Stimulated activated CD4-positive, alpha-beta T cell treated with anti-CD3 and anti-CD28 coated beads, Interleukin-1b, Interleukin-23, amount 100 ng/mL, for 48 hours (primary cell): ENCODE measurements at places on chromosomes 7 and 10.

DNA sequence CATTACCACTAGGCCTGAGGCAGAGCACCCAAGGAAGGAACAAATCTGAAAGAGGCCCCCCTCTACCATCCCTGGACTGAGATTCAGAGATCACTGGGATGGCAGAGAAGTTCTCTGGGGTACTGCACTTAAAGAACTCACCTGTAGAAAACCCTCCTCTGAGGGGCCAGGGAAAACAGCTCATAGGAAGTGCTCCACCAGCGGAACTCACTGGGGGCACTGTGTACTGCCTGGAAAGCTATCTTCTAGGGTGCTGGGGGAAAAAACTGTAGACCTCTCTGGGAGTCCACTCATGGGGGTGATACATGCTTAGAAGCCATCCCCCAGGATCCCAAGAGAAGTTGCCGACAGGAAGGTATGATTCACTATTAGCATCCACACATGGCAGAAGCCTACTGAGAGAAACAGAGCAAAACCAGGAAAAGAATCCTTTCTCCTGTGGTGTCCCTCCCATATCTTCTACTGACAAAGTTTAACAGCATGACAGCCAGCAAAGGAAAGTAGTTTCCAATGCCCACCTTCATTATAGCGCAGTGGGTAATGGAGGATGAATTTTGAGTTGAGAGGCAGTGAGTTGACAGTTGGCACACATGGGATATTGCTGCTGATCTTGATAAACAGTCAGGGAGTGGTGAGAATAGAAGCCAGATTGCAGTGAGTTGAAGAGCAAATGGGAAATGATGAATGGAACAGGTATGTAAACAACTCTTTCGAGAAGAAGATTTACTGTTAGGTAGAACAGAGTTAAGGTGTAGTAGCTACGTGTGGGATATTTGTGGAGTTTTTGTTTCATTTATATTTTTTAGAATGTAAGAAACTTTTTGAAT is 20.9 kb downstream of the ANKIB1 start:
- DNase-seq: no peak

GRCh38 chr7:103149808-103150180 is 895 bp upstream of the NAPEPLD start:
- no peak for DNase-seq

- DNase-seq: no peak
Measured at GRCh38 chr7:147658392-147658967, 932.1 kb upstream of the C7orf33 start.

- DNase-seq: no peak
Measured at GRCh38 chr7:41709621-41710020, 6.7 kb upstream of the INHBA start.

DNA sequence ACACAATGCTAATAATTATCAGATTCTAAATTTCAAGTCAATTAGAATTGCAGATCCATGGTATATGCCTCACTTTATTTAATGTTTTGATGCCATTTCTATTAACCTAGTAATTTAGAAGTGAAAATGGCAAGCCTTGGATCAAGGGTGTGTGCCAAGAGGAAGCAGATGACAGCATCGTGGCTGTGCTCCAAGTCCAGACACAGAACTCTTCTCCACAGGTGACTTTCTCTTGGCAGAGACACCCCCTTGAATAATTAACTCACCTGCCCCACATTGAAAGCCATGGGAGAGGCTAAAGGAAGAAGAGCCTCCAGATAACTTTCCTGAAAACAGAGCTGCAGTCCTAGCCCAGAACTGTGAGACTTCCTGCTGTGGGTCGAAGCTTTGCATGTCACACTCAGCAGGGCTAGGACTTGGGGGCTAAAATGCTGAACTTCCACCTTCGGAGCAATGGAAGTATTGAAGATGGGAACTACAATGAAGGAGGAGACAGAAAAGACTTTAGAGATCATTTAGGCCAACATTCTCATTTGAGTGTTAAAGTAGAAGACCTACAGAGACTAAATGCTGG is 996 bp upstream of the C10orf90 start:
- DNase-seq: no peak

GRCh38 chr7:5388905-5389433 is 34.7 kb downstream of the TNRC18 start:
- no peak for DNase-seq

GRCh38 chr7:12297283-12298108 is 86.4 kb downstream of the TMEM106B start:
- DNase-seq: no peak

DNA sequence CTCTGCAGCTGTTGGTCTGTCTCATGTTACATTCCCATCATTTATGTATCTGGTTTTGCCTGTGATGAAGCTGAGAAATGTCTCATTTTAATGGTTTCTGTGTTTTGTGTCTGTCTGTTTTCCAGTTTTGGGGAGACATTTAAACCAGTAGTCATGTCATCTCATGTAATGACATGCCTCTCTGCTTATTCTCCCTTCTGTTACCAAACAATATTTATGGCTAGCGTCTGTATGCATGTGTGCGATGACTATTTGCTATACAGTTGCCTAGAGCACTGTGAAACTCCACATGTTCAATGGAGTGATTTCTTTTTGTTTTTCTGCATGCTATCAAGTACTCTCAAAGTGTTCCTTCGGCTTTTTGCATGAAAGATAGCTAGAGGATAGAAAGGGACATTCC is 132.0 kb downstream of the ST7 start:
- DNase-seq: no peak

DNA sequence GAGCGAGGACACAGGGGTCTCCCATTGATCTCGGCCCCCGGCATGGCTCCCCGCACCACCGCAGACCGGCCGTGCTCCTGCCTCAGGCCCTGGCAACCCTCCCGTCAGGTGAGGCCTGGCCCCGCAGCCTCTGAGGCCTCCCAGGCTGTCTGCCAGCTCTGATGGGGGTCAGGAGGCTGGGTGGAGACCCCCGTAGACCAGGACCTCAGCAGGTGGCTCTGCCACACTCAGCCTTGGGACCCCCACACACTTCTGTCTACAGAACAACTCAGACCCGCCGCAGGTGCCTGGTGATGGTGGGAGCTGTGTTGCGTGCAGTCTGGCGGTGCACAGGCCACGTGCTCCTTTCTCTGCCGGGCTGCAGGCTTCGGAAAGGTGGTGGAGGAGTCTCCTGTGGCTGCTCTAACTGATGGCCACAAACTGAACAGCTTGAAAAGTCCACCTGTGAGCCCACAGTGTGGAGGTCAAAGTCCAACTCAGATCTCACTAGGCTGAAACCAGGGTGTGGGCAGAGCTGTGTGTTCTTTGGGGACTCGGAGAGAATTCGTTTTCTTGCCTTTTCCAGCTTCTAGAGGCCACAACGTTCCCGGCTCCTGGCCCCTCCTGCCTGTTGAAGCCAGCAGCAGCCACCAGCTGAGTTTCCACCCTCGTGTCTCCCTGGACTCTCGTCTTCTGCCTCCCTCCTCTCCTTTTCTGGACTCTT is 62.5 kb downstream of the PWWP2B start:
- peak; percentile 0 for DNase-seq

DNA sequence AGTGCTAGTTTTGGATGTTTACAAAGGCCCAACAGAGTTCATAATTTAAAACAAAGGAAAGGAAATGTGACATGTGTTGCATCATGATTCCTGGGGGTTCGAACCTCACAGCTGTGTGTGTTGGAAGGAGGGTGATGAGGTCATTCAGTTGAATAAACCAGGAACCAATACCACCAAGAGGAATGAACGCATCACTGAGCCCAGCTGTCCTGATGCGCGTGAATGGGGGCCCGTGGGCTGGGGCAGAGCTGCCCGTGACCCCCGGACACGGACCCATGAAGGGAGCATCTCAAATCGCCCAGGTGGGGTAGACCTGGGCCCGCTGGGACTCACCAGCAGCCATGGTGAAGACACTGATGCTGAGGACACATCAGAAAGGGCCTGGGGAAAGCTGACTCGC is 33.0 kb downstream of the BRI3 start:
- DNase-seq: no peak

DNA sequence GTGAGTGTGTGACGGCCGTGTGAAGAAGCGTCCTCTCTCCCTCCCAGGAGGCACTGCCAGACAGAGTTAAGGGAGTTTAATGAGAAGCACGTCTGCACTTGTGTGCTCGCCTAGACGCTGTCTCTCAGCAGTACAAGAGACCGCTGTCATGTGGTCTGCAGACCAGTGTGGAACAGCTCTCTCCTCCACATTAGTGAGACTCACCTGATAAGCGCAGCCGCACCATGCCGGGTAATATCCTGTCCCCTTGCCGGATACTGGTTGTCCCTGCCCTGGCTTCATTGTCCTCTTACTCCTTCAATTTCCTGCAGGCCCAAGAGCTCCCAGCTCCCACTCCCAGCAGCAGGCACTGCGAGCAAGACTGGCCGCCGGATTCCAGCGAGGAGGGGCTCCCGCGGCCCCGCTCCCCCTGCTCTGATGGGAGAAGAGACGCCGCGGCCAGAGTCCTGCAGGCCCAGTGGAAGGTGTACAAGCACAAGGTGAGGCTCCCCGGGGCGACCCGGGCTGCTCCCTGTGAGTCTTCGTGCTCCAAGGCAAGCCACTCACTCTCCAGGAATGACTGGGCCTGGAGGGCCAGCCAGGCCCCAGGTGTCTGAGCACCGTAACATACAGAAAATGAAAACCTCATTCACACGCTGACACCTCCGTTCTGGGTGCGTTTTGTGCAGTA is 33.5 kb upstream of the TTYH3 start:
- no peak for DNase-seq

DNA sequence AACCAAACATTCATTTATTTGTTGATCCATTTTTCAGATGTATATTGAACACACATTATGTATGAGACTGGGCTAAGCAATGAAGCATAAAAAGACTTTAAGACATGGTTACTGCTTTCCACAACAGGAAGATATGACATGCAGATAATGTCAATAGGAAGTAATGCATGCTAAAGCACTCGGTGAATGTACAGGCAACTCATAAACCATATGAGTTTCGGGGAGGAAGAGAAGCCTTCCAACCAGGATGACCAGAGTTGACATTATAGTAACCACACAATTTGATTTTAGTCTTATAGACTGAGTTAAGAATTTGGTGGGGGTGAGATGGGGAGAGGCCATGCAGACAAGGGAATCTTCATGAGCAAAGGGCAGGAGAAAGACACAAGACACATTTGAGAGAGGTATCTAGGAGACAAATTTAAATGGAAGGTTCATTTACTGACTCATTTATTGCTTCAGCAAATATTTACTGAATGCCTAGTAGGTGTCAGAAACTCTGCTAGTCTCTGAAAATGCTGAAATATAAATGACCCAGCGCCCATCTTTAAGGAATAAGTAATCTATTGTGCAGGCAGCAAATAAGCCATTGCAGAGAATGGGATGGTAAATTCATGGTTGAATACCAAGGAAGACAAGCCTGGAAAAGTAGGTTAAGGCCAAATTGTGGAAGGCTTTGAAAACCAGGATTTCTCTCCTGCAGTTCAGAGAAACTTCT is 19.0 kb upstream of the SLK start:
- DNase-seq: no peak

DNA sequence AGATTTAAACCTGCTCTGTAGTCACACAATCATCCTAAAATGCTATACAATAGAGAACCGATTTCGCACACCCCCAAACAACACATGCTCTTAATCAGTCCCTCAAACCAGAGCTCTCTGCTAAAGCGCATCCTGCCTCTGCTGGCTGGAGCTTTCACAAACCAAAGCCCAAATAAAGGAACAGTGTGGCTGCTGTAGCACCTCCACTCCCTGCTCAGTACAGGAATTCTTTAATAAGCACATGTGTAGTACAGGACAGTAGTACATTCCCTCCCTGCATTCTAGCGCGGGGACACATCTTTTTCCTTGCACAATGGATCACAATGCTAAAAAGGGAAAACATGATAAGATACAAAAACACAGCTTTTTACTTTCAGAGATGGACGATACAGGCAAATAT is 684.6 kb downstream of the MAGI2 start:
- DNase-seq: no peak

DNA sequence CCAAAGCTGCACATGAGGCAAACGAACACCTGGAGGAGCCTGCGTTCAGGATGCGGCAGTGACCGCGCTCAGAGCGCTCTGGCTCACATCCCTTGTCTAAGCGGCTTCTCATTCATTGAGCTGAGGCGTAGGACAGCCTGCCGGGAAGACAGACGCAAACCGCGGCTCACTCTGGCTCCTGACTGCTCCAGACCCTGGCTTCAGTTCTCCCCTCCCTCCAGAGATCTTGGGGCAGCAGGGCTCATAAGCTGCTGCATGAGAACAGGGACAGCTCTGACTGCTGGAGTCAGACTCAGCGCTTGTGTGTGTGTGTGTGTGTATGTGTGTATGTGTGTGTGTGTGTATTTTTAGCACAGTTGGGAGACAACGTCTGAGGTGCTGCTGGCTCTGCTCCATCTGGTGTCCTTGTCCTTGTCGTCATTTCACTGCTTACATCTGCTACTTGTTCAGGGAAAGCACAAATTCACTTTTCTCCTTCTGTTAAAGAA is 15.8 kb upstream of the LYZL2 start:
- peak; percentile 29 for DNase-seq

DNA sequence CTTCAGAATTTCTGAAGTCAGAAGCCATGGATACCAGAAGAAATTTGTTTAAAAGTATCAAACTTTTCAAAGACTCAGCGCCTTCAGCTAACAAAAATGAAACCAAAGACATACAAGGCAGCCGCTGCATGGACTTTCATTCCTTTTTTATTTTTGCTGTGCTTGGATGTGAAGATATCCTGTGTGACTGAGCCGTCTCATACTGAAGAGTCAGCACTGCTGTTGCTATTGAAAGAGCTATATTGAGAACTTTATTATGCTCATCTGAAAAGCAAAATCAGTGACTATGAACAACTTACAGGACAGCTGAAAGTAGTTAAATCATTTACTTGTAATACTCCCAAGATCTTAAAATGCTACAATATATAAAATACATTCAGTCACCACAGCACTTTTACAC is 809.2 kb downstream of the NXPH1 start:
- no peak for DNase-seq

- DNase-seq: no peak
Measured at GRCh38 chr7:121595758-121596696, 199.9 kb upstream of the FAM3C start.

DNA sequence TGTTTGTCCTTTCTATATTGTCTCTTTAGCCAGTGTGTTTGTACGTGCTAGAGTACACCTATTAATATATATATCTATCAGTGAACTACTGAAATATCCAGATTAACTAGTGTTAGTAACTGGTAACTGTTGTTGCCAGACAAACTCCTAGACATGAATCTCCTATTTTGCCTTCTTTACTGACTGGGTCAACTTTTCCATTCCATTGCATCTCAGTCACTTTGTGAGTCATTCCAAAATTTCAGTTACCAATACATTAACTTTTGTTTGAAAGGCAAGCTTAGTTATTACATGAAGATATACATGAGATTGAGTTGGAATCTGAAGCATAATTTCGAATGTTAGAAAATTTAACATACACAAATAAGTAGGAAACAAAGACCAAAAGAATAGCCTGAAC is 51.4 kb downstream of the BTAF1 start:
- DNase-seq: no peak

DNA sequence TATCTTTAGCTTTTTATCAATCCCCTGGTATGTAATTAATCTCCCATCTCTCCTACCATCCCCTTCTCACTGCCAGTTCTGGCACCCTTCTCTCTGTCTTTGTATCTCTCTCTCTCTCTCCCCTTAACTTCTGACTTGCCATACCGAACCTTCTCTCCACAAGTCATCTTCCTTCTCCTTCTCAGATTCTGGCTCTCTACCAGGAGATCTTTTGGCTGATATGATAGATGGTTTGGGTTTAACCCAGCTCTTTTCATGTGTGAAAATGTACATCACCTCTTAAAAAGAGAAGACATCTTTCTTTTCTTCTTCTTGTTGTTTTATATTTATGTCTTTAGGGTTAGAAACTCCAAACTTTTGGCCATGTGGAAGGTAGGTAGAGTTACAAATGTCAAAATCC is 196.7 kb downstream of the HGF start:
- DNase-seq: no peak
